ENCODE measurements at places on chromosomes 5 and 9.

- DNase-seq: no peak
Measured at GRCh38 chr5:82150559-82150958, 127.6 kb downstream of the RPS23 start.

- no peak for DNase-seq
Measured at GRCh38 chr5:113776168-113776567, 262.7 kb downstream of the YTHDC2 start.

- no peak for DNase-seq
Measured at GRCh38 chr5:120098902-120099535, 365.1 kb upstream of the PRR16 start.

DNA sequence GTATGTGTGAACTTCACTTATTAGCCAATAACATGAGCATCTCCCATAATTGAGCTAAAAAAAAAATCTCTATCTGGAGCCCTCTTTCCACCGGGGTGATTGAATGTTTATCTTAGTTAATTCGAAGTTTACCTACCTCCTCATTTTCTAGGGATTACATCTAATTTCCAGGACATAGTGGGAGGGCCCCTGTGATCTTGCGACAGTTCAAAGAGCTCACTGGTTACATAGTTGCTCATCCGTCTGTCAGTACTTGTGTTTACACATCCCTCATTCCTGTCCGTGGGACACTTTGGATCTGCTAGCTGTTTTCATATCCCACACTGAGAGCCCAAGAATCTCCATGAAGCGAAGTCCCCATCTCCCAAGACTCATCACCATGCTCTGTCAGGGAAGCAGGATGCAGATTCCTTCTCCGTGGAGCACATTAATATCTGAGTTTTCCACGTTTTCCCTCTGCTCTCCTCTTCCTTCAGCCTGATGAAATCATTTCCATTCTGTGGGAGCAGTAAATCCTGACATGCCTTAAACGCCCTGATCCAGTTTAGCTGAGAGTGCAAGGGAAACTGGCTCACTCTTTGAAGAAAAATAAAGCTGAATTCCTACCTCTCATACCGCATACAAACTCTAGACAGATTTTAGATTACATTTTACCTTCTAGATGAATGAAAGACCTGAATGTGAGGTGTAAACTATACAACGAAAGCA, 10.2 kb upstream of the SFXN1 start:
- no peak for DNase-seq

- DNase-seq: peak; percentile 10
Measured at GRCh38 chr9:17216646-17217045, 81.8 kb downstream of the CNTLN start.

DNA sequence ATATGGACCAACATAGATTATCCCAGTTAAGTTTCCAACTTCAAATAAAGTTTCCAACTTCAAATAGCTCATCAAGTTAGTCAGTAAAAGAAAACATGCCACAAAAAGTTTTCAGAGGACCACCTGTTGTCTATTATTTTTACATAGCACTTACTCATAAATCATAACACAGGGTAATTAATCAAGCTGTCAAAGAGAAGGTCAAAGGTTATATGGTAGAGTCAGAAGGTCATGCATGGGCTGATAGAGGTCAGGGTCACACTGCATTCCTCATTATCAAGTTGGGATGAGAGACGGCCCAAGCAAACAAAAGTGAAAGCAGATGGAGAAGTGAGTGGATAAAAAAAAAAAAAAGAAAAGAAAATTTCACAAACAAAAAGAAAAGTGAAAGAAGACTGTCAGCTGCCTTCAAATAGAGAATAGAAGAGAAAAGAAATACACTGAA, 145.5 kb upstream of the POU5F2 start:
- DNase-seq: no peak

DNA sequence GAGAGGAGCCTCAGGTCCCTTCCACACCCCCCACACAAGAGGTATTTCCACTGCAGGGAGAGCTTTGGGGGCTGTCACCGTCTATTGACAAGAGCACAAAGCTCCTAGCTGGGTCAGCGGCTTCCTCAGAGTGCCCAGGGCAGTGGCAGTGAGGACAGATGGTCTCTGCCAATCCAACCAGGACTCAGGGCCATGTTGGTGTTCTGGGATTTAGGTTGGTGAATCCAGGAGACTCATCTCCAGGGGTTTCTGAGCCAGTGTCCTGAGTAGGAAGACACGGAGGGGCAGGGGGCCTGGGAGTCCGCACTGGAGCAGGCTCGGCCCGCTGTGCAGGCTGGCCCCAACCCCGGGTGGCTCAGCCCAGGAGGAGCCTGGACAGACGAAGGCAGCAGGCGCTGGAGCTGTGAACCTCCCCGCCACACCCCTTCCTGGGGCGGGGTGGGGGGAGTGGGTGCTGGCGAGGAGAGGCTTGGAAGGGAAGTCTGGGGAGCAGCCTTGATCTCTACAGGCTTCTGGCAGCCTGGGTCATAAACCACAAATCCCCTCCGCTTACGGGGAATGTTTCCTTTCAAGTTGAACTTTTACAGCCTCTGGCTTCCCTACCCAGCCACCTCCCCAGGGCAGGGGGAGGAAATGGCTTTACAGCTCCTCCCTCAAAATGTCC, 19.6 kb downstream of the CRB2 start:
- peak; percentile 62 for DNase-seq

DNA sequence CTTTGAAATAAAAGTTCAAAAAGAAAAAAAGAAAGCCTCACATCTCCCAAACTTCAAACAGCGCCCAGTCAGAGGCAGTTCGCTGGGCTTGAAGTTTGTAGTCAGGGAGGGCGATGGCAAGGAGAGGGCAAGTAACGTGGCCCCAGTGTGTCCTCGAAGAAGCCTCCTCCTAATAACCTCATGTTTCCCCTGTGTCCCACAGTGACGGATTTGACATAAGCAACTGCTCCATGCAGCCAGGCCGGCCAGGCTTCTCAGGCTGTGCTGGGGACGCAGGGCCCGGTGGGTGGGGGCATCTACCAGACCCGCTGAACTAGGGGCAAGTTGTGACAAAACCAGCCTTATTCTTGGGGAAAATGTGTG, 172.2 kb downstream of the ERCC6L2 start:
- DNase-seq: no peak

DNA sequence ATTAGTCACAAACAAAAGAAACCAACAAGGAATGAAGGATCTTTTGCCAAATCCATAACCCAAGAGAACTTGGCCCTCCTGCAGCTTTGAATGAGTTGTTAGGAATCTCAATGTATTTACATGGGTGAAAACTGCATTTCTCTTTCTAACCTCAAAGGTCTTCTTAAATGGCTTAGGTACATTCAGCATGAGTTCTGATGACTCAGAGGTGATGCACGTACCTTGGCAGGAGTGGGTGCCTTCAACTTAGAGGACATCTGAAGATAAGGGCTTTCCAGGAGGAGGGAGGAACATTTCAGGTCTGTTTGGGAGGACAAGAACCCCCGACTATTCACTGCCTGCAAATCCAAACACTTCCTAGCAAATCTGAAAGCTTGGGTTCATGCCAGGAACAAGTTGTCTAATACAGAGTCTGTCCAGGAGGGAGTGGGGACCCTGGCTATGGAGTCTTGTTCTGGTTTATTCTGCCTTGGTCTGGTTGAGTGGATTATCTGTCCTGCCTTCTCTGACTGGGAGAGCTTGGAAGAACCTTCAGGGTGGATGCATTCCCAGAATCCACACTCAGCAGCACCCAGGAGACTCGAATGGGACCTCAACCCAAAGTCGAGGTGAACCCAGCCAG, 65.7 kb downstream of the IRX2 start:
- DNase-seq: no peak

GRCh38 chr9:130630506-130631330, 33.7 kb upstream of the PRDM12 start:
- no peak for DNase-seq

DNA sequence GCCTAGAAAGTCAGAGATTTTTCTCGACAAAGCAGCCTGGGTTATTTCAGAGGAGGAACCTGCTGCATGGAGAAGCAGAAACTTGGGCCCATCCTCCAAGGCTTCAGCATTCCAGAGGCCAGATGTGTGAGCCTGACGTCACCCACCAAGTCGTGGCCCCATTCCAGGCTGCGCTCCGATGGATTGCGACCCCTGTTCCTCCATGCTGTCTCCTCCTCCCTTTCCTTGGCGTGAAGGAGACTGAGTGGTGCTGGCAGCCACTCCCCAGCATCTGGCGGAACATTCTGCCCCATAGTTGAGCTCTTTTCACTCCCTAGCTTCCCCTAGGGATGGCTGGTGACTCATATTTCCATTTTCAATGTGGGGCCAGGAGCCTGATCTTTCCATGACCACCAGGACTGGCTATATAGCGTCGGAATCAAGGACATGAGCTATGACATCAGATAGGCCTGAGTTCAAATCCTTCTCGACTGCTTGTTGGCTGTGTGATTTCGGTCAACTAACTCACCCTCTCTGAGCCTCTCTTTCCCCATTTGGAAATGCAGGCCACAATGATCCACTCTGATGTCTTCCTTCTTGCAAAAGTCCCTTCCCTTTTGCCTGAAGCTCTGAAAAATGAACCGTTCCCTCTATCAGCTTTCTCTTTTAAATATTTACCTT, 24.5 kb upstream of the DUSP1 start:
- DNase-seq: no peak

DNA sequence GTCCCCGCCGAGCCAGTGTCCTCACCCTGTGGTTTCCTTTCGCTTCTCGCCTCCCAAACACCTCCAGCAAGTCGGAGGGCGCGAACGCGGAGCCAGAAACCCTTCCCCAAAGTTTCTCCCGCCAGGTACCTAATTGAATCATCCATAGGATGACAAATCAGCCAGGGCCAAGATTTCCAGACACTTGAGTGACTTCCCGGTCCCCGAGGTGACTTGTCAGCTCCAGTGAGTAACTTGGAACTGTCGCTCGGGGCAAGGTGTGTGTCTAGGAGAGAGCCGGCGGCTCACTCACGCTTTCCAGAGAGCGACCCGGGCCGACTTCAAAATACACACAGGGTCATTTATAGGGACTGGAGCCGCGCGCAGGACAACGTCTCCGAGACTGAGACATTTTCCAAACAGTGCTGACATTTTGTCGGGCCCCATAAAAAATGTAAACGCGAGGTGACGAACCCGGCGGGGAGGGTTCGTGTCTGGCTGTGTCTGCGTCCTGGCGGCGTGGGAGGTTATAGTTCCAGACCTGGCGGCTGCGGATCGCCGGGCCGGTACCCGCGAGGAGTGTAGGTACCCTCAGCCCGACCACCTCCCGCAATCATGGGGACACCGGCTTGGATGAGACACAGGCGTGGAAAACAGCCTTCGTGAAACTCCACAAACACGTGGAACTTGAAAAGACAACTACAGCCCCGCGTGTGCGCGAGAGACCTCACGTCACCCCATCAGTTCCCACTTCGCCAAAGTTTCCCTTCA, 1.4 kb downstream of the GLIS3 start:
- peak; percentile 77 for DNase-seq

DNA sequence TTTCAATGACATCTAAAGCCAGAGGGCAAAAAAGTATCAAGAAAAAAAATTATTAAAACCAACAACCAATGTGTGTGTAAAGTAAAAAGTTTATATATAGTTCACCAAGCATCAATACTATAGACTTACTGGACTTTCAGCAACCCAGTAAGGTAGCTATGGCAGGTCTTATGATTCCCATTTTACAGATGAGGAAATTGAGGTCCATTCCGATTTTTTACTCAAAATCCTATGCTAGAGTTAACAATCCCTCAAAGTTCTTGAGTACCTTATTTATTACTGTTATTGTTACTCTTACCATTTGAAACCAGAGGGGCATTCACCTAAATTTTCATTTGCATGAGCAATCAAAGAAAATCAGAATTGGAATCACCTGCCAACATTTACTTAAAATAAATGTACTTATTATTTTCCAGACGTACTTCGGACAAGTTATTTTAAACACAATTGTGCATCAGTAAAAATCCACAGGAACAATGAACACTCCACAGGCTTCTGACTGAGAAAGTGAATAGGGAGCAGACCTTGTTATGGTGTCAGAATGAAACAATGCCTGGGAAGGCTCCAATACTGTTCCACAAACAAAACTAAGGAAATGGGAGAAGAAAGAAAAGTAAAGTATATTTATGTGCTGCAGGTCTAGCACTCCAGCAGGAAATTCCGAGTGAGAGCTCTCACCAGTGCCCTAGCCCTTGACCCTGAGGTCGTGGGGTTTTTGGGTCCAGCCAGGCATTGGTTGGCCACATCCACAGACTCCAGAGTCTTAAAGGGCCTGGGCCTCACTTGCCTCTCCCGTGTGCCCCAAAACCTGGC, 229.9 kb downstream of the PIK3R1 start:
- DNase-seq: no peak

- no peak for DNase-seq
Measured at GRCh38 chr9:8536845-8537244, 737.3 kb upstream of the DMAC1 start.

DNA sequence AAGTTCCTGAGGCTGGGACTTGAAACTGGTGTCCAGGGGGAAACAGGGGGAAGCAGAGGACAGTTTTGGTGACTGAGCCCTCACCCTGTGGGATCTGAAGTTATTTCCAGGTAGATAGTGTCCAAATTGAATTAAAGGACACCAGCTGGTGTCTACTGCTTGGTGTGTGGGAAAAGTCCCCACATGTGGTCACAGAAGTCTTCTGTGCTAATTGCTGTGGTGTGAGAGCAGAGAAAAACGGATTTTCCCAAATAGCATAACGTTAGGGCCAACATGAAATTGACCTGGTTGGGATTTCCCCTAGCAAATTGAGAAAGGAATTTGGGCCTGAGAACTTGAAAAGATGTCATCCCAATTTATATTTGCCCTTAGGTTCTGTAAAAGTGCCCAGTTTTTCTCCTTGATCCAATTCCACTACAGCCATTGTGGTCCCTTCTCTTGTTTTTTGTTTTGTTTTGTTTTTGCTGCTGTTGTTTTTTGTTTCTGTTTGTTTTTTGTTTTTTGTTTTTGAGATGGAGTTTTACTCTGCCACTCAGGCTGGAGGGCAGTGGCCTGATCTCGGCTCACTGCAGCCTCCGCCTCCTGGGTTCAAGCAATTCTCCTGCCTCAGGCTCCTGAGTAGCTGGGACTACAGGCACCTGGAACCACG, 5.6 kb upstream of the STARD4 start:
- no peak for DNase-seq

DNA sequence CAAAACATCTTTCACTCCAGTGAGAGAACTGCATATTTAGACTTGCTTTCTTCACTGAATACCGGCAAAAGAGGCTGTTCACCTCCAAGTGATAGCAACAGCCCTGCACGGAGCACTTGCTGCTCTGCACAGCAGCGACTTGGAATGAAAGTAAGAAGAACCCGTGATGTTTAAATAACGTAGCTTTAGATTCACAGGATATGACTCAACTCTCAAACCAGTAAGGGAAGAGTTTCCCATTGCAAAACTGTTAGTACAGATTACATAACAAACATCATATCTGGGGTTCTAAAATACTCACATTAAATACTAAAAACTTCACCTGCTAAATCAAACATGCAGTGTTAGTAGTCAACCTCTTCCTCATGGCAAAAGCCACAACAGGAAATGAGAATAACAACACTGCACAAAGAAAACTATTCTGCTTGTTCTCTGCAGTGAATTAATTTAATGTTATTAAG, 203.4 kb downstream of the MCTP1 start:
- no peak for DNase-seq

- no peak for DNase-seq
Measured at GRCh38 chr5:1731091-1731639, 68.5 kb downstream of the MRPL36 start.
